Glutamatergic neuron (in vitro differentiated cells): ENCODE measurements at places on chromosomes 2 and 18. TPM values are rescaled to one million over a fixed set of nuclear protein-coding genes. Genes with fewer than 3 reads are reported as not detected.

PFN4 gene
- not detected for total RNA-seq

DNA sequence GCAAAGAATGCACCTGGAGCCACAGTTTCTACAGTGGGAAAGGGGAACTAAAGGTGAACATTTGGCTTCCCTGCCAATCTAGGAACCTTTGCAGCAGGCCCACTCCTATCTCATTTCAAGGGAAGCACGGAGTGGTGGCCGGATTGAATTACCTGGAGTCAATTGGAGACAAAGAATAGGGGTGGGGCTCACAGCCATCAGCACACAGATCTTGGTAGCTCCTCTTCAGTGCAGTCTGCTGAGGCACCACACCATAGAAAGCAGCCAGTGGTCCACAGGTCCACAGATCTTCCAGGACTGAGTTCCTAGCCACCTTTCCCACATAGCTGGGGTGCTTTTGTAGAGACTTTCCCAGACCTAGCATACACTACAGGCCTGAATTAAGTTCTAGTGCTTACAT lies 43.5 kb upstream of the NXPH2 start:
- H3K27ac ChIP-seq = no peak overlapping the region
- no peaks in the 10 kb centered on the region for H3K27me3 ChIP-seq
- H3K36me3 ChIP-seq = no peaks in the 10 kb centered on the region
- H3K4me1 ChIP-seq = peaks cover 11% of the 10 kb centered on the region
- no peak overlapping the region for H3K4me3 ChIP-seq
- no peak for DNase-seq

PDE1A gene
- total RNA-seq = 4.2 TPM

DNA sequence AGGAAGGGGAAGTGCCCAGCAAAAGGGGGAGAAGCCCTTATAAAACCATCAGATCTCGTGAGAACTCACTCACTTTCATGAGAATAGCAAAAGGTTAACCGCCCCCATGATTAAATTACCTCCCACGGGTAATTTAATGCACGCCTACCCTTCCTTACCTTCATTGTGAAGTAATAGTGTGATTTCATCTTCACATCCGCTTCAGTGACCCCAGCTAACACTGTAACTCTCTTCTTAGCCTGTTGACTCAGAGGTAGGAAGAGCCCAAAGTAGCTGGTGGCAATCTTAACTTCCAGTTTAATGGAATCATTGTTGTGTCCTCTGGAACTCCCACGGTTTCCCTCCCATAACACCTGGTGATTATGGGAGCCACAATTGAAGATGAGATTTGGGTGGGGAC lies 120.5 kb downstream of the GULP1 start:
- H3K4me3 ChIP-seq = no peak overlapping the region
- H3K36me3 ChIP-seq = peaks cover 5% of the 10 kb centered on the region
- no peak overlapping the region for H3K27ac ChIP-seq
- H3K27me3 ChIP-seq = peaks cover 2% of the 10 kb centered on the region
- DNase-seq = no peak
- H3K4me1 ChIP-seq = peaks cover 3% of the 10 kb centered on the region
